Heart right ventricle (tissue), 16 donors: ENCODE measurements at places on chromosomes 16 and 17. TPM values are rescaled to one million over a fixed set of nuclear protein-coding genes. Genes with fewer than 3 reads are reported as not detected.

CHST4 gene
- polyA plus RNA-seq = not detected

ZNF594 gene
- 3.6 TPM for polyA plus RNA-seq

PRAC2 gene
- polyA plus RNA-seq = not detected

IL17C gene
- not detected for polyA plus RNA-seq

TP53TG3 gene
- polyA plus RNA-seq = not detected

HIC1 gene
- polyA plus RNA-seq = 14.3 TPM

CACNA1H gene
- polyA plus RNA-seq = 8.7 TPM

KRT20 gene
- polyA plus RNA-seq = not detected

ZFPM1 gene
- 2.0 TPM for polyA plus RNA-seq

PDE6G gene
- not detected for polyA plus RNA-seq

KRT39 gene
- polyA plus RNA-seq = not detected

GNGT2 gene
- 4.6 TPM for polyA plus RNA-seq

CXCL16 gene
- polyA plus RNA-seq = 1.5 TPM

GRCh38 chr16:50549561-50549915 is 1.3 kb downstream of the NKD1 start:
- H3K36me3 ChIP-seq = no peaks in the 10 kb centered on the region
- peaks cover 9% of the 10 kb centered on the region for H3K4me1 ChIP-seq
- peaks cover 26% of the 10 kb centered on the region for H3K27me3 ChIP-seq
- no peak overlapping the region for H3K4me3 ChIP-seq
- no peak for DNase-seq

DNA sequence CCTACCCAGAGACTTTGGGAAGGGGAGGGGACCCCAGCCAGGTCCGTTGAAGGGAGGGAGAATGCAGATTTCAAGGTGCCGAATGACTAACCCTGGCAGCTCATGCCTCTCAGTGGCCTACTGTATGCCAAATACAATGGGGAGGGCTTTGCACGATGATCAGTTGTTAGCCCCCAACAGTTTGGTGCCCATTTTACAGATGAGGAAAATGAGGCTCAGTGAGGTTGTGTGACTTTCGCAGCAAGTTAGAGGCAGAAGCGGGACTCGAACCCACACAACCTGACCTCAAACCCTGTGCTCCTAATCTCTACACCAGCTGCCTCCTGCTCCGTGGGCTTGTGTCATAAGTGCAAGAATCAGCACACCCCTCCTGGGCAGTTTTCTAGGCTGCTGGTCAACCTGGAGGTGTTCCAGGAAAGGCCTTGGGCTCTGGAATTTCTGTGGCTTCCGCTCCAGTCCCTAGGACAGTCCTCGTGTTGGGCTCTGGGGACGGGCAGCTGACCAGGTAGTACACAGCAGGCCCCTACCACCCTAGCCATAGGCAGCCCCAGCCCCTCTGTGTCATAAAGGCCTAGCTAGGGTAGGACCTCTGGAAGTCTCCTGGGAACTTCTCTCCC is 11.9 kb upstream of the NAGPA start:
- no peak overlapping the region for H3K4me3 ChIP-seq
- H3K36me3 ChIP-seq = peaks cover 5% of the 10 kb centered on the region
- no peaks in the 10 kb centered on the region for H3K4me1 ChIP-seq
- DNase-seq = no peak
- H3K27ac ChIP-seq = no peak overlapping the region
- no peaks in the 10 kb centered on the region for H3K27me3 ChIP-seq

- H3K27ac ChIP-seq = no peak overlapping the region
- no peaks in the 10 kb centered on the region for H3K36me3 ChIP-seq
- no peaks in the 10 kb centered on the region for H3K4me1 ChIP-seq
- no peak for DNase-seq
- H3K4me3 ChIP-seq = no peak overlapping the region
- peaks cover 19% of the 10 kb centered on the region for H3K27me3 ChIP-seq
Measured at GRCh38 chr17:72604518-72604917, 483.7 kb downstream of the SOX9 start.

GRCh38 chr16:68288252-68288650 is 22.5 kb downstream of the SLC7A6OS start:
- no peaks in the 10 kb centered on the region for H3K27me3 ChIP-seq
- H3K27ac ChIP-seq = peak overlapping the region; percentile 88
- peaks cover 82% of the 10 kb centered on the region for H3K4me1 ChIP-seq
- no peaks in the 10 kb centered on the region for H3K36me3 ChIP-seq
- no peak for DNase-seq

DNA sequence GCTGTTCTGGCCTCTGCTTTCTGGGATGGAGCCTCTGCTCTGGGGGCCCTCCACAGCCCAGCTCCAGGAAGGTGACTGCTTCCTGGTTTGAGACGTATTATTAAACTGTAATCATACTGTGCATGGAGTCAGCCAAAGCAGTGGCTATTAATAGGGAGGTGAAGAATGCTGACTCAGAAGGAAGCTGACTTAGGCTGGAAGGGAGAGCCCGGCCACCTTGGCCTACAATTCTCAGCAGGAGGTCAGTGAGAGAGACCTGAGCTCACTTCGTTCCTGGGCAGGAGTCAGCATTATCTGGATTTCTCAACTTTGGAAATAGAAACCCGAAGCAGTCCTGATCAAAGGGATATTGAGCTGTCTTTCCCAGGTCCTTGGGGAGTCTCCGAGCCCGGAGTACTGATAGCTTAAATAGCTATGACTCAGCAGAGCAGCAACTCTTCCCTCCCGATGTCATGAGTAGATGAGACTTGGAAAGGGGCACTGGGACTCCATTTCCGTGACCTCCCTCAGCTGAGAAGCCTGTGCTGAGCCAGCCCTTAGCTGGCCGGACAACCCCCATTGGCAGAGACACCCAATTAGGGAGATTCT is 91.8 kb downstream of the YPEL2 start:
- H3K4me1 ChIP-seq = peaks cover 58% of the 10 kb centered on the region
- no peaks in the 10 kb centered on the region for H3K36me3 ChIP-seq
- no peak overlapping the region for H3K4me3 ChIP-seq
- H3K27me3 ChIP-seq = no peaks in the 10 kb centered on the region

- no peaks in the 10 kb centered on the region for H3K27me3 ChIP-seq
- no peak overlapping the region for H3K27ac ChIP-seq
- H3K4me1 ChIP-seq = no peaks in the 10 kb centered on the region
Measured at GRCh38 chr17:73547790-73548189, 96.5 kb downstream of the SDK2 start.

- H3K4me3 ChIP-seq = no peak overlapping the region
- no peak overlapping the region for H3K27ac ChIP-seq
- no peaks in the 10 kb centered on the region for H3K27me3 ChIP-seq
- no peak for DNase-seq
- H3K36me3 ChIP-seq = no peaks in the 10 kb centered on the region
Measured at GRCh38 chr16:49201118-49201517, 80.5 kb downstream of the CBLN1 start.

DNA sequence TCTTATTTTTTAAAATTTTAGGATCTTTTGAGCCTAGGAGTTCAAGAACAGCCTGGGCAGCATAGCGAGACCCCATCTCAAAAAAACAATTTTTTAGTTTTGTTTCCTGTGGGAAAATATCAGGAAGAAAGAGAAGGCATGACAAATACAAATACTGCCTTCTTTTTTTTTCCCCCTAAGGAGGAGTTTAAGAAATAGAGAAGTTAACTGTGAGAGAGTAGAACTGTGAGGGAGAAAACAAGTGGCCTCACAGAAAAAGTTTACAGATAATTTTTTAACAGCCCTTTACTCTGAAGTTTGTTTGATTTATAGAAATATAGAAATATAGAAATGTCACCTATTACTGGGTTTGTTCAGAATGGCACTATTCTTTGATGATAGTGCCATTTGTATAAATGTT is 21.1 kb downstream of the TTYH2 start:
- no peaks in the 10 kb centered on the region for H3K36me3 ChIP-seq
- no peaks in the 10 kb centered on the region for H3K27me3 ChIP-seq
- DNase-seq = no peak

GRCh38 chr16:1899641-1900451 is 18.4 kb downstream of the HS3ST6 start:
- no peak overlapping the region for H3K4me3 ChIP-seq
- no peaks in the 10 kb centered on the region for H3K4me1 ChIP-seq
- H3K27me3 ChIP-seq = peaks cover 39% of the 10 kb centered on the region
- no peak overlapping the region for H3K27ac ChIP-seq
- no peaks in the 10 kb centered on the region for H3K36me3 ChIP-seq

GRCh38 chr17:27336184-27336583 is 42.3 kb downstream of the WSB1 start:
- no peaks in the 10 kb centered on the region for H3K27me3 ChIP-seq
- no peak for DNase-seq
- H3K4me3 ChIP-seq = no peak overlapping the region
- H3K27ac ChIP-seq = no peak overlapping the region
- peaks cover 31% of the 10 kb centered on the region for H3K4me1 ChIP-seq
- H3K36me3 ChIP-seq = no peaks in the 10 kb centered on the region

DNA sequence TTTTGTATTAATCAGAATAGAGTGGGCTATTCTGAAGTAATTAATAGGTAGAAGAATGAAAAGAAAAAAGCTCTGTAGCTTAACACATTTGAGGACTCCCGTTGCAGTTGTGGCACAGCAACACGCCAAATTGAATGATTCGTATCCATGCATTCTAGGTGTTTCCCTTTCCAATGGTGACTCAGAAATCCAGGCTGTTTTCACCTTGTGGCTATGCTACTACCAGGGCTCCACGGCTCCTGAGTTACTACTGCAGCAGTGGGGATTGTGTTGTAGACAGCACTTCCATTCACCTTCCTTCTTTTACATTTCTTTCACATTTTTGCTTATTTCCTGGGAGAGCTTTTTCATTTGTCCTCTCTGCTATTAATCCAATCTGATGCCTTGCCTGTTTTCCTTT is 1616.4 kb downstream of the CDH8 start:
- no peak overlapping the region for H3K4me3 ChIP-seq
- H3K27me3 ChIP-seq = no peaks in the 10 kb centered on the region
- DNase-seq = no peak
- no peaks in the 10 kb centered on the region for H3K36me3 ChIP-seq
- no peak overlapping the region for H3K27ac ChIP-seq

DNA sequence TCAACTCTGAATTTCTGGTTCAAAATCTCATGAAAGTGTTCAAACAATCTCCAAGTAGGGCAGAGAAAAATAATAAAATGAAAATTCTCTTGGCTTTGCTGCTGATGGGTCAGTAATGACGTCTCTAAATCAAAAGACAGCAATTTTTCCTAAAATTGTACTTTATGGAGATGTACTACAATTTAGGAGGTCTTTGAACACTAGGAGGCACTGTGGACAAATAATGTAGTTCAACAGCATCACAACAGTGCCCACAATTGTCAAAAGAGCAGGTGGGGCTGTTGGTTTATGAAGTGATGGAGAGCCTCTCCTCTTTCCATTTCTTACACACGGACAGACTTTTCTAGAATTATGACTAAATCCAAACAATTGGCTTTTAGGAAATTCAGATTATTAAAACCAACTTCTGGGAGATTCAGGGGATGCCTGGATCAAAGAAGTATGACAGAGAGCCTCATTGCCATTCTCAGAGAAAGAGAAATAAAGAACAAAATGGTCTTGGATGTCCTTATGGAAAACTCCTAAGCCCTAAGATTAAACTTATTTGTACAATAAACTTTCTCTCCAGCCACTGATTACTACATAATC is 23.8 kb downstream of the EZH1 start:
- H3K27ac ChIP-seq = no peak overlapping the region
- DNase-seq = no peak
- H3K36me3 ChIP-seq = peaks cover 4% of the 10 kb centered on the region
- H3K4me1 ChIP-seq = no peaks in the 10 kb centered on the region
- no peak overlapping the region for H3K4me3 ChIP-seq

- peaks cover 75% of the 10 kb centered on the region for H3K36me3 ChIP-seq
- no peak overlapping the region for H3K4me3 ChIP-seq
- peaks cover 14% of the 10 kb centered on the region for H3K27me3 ChIP-seq
- no peaks in the 10 kb centered on the region for H3K4me1 ChIP-seq
Measured at GRCh38 chr16:88880226-88881006, 14.0 kb upstream of the PABPN1L start.

GRCh38 chr16:29852654-29853053 is 10.4 kb downstream of the CDIPT start:
- H3K36me3 ChIP-seq = peaks cover 1% of the 10 kb centered on the region
- H3K4me3 ChIP-seq = no peak overlapping the region
- no peaks in the 10 kb centered on the region for H3K27me3 ChIP-seq
- DNase-seq = peak; percentile 43

- H3K27ac ChIP-seq = no peak overlapping the region
- H3K36me3 ChIP-seq = no peaks in the 10 kb centered on the region
- no peaks in the 10 kb centered on the region for H3K4me1 ChIP-seq
Measured at GRCh38 chr17:1605681-1606351, 22.8 kb downstream of the SLC43A2 start.

DNA sequence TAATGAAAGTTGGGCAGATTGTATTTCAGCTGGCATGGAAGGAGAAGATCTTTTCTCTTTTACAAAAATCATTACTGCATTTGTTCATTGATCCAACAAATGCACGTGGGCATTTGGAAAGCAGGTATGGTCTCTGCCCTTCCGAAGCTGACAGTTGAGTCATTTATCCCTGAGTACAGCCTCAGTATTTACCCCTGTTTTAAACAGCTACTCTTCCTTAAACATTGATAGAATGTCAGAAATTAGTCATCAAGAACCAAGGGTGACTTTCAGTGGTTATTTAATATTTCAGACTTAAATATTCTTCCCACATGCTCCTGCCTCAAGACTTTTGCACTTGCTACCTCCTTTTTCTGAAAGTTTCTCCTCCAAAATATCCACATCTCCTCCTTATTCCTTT is 226.7 kb upstream of the HSBP1 start:
- no peaks in the 10 kb centered on the region for H3K36me3 ChIP-seq
- H3K4me1 ChIP-seq = no peaks in the 10 kb centered on the region
- no peak overlapping the region for H3K27ac ChIP-seq
- H3K27me3 ChIP-seq = no peaks in the 10 kb centered on the region
- H3K4me3 ChIP-seq = no peak overlapping the region

- no peak for DNase-seq
- H3K4me3 ChIP-seq = no peak overlapping the region
- H3K27ac ChIP-seq = no peak overlapping the region
- H3K27me3 ChIP-seq = peaks cover 85% of the 10 kb centered on the region
Measured at GRCh38 chr17:79406316-79406715, 204.5 kb downstream of the RBFOX3 start.

DNA sequence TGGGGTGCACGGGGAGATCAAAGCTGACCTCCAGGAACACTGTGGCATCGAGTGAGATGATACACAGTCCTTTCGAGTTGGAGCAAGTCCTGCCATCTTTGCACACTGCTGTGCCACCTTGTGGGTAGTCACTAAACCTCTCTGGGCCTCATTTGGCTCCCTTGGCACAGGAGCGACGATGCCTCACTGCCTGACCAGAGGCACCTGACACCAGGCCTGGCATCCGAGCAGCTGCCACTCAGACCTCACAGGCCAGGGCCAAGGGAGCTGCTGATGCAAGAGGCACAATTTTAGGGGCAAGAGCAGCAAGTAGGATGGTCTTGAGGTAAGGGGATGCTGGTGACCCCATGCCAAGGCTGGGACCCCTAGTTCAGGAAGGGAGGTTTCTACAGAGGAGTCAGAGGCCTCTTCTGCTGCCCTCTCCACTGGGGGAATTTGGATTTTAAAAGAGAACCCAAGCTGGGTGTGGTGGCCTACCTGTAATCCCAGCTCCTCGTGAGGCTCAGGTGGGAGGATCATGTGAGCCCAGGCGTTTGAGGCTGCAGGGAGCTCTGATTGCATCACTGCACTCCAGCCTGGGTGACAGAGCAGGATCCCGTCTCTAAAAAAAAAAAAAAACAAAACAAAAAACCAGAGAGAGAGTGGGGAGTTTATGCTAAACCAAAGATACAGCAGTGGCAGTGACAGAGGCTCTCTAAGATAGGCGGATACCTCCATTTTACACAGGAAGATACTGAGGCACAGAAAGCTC is 6.7 kb upstream of the ADGRG1 start:
- no peak for DNase-seq
- H3K4me1 ChIP-seq = peaks cover 20% of the 10 kb centered on the region
- H3K27ac ChIP-seq = no peak overlapping the region
- H3K4me3 ChIP-seq = no peak overlapping the region

GRCh38 chr17:73121506-73121905 is 29.0 kb upstream of the SLC39A11 start:
- no peak for DNase-seq
- no peak overlapping the region for H3K27ac ChIP-seq
- no peaks in the 10 kb centered on the region for H3K36me3 ChIP-seq
- H3K4me1 ChIP-seq = no peaks in the 10 kb centered on the region
- H3K4me3 ChIP-seq = no peak overlapping the region
